ENCODE measurements at places on chromosomes 7 and 10.
A peak's percentile ranks its signal among the peaks of the same experiment; 100 is the strongest.

- no peak for DNase-seq
Observed at GRCh38 chr7:4123823-4124222, 558.3 kb upstream of the FOXK1 start.

DNA sequence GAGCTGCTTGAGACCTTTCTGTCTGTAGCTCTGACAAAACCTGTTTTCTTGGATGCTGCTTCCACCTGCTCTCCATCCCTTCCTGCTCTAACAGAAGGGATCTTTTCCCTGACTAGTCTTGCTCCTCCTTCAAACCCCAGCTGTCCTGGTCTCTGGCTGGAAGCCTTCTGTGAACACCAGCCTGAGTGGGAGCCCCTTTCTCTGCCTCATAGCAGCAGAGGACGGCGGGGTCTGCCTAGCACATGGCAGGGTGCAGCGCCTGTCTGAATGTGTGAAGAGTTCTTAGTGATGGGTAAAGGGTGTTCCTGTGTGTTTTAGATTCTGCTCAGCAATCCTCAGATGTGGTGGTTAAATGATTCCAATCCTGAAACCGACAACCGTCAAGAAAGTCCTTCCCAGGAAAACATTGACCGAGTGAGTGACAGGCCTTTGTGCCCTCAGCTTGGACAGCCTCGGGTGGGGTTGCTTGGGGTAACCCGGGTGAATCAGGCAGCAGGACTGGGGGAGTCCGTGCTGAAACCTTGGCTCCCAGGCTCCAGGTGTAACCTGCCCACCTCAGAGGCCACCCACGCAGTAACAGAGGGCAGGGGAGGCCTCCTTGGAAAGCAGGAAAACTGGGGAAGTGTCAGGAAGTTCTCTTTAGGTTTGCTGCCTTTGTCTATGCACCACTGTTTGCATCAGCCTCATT is 34.1 kb downstream of the NUB1 start:
- DNase-seq = no peak

GRCh38 chr10:33333260-33334101 is 986 bp downstream of the NRP1 start:
- DNase-seq = no peak

GRCh38 chr10:111297351-111297848 is 220.6 kb downstream of the ADRA2A start:
- DNase-seq = no peak

GRCh38 chr10:8404721-8405120 is 350.2 kb downstream of the GATA3 start:
- DNase-seq = no peak

DNA sequence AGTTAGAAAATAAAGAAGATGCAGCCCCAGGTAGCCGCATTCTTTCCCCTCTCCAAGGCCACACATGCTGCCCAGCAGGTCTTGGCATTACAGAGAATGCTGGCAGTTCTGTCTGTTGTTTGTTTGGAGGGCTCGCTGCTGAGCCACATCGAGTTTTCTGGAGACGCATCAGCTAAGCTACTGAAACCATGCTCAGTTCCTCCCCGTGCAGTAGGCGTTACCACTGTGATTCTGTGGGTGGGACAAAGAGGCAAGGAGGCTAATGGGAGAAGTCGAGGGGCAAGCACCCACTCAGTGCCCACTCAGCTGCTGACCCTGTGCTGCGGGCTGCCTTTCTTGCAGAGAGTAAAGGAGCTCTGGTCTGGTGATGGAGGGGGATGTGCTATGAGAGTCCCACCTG is 15.5 kb upstream of the GTPBP4 start:
- no peak for DNase-seq

DNA sequence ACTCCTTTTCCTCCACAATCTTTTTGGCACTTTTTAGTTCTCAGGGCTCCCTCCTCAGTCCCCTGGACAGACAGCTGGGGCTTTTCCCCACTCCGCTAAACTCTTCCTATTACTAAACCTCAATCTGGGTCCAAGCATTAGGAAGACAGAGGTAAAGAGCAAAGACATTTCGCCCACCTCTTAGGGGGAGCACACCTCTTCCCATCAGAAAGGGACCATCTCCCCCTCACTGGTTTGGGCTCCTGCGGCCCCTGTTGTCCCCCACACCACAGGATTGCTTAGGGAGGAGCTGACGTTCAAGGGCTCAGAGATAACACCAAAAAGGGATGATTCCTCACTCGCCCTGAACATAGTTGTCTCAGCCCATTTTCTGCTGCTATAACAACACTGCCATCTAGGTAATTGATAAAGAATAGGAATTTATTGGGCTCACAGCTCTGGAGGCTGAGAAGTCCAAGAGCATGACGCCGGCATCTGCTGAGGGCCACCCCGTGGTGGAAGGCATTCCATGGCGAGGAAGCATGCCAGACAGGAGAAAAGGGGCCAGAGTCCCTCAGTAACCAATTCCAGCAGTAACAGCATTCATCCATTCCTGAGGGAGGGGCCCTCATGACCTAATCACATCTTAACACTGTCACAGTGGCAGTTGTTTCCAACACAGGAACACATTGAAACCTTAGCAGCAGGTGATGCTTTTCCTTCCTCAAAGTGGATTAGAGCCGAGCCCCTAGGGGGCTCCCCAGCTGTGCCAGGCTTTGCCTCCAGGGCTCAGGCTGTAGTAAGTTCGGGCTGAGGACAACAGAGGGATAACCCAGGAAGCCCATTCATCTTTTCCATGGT is 209.6 kb downstream of the EBF3 start:
- no peak for DNase-seq

DNA sequence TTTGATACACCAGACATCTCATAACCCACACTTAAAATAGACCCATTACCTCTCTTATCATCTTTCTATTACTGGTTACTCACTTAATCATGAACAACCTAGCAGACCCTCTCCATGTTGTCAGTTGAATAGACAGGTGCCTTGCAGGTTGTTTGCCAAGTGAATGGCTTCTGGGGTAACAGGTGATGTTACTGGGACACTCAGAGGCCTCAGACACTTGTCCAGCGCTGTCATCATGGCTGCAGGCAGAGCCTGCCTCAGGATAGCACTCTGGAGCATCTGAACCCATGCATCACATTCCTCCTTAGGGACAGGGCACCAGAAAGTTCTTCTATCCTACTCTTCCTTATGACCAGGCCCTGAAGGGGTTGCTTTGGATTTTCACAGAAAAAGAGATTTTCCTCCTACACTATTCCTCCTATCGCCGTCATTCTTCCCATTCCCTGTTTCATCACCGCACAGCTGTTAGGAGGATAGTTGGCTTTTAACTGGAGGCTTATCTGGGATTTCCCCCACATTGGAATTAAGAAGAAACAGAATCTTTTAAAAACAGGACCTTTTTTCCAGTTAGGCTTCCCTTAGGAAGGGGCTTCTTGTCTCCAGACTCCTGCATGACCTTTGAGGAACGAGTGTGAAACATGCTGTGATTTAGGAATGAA is 182.1 kb downstream of the VTI1A start:
- no peak for DNase-seq

- DNase-seq = no peak
Observed at GRCh38 chr7:159317294-159317693, 172.6 kb upstream of the VIPR2 start.

DNA sequence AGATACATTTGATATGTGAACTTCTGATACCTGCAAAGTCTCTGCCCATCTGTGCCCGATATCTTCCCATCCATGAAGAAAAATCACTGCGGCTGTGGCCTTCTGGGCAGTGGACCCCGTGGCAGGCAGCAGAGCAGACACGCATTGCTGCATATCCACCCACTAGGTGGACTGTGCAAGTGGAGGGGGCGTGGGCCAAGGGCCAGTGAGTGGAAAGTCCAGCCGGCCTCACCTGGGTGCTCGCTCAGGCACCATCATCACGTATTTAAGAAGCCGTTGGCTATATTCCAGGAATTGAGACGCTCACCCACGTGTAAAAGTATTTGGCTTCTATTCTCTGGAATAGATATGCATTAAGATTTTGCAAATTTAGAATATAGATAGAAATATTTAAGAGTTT is 30.8 kb upstream of the SLC13A1 start:
- DNase-seq = no peak

DNA sequence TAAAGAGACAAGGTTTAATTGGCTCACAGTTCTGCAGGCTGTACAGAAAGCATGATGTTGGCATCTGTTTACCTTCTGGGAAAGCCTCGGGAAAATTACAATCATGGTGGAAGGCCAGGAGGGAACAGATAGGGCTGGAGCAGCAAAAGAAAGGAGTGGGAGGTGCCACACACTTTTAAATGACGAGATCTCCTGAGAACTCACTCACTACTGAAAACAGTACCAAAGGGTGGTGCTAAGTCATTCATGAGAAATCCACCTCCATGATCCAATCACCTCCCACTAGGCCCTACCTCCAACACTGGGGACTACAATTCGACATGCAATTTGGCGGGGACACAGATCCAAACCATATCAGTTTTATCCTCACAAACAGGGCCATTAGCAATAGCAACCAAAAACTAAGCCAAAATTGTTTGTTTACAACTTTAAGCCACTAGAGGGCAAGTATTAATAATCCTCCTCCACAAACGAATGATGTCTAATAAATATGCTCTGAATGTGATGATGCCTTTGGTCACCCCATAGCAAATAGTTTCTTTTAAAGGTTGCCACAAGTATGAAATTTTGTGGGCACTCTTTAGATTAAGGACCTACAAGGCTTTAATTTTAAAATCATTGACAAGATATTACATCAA is 129.2 kb upstream of the NRBF2 start:
- DNase-seq = no peak

DNA sequence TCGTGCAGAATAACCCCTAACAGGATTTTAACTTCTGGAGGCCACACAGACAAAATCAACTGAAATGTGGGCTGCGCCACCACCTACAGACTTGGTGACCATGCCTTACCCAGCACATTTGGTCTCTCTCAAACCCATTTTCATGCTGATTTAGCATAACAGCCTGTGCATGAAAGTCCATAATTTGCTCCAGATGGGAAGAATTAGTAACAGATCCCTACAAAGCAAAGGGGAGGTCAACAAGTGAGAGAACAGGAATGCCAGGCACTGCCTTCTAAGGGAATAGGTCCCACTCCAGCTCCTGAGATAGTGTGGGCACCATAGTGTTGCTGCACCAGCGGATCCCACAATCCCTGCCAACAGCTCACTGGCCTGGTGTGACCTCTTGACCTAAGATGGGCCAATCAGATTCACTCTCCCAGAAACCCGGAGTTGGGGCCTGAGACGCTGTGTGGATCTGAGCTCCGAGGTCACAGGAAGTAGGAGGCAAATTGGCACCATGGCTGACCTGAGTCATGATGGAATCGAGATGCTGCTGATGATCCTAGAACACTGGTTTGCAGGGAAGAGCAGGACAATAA is 32.4 kb downstream of the SLIT1 start:
- no peak for DNase-seq

DNA sequence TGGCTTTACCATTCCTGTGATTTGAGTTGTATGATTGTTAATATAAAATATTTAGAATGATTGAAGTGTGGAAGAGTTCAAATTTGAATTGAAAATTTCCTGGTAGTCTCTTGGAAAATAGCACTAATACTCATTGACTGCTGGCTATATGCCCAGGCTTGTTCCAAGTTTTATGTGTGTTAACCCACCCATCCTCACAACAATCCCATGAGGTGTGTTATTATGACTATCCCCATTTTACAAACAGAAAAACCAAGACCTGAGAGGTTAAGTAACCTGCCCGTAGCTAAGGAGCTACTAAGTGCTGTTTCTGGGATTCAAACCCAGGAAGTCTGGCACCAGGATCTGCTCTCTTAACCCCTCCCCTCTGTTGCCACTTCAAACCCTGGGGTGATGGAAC is 213.9 kb downstream of the CREB5 start:
- no peak for DNase-seq

DNA sequence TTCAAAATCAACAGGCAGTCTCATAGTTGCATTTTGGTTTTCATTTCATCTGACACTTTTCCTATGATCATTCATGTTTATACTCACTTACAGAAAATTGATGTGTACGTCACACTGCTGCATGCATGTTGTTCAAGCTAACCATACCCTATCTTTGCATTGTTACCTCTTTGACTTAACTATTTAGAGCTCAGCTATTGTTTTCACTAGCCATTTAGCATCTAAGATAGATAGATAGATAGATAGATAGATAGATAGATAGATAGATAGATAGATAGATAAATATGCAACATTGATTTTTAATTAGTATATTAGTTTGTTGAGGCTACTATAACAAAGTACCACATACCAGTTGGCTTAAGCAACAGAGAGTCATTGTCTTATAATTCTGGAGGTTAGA is 649.5 kb upstream of the KCND2 start:
- DNase-seq = no peak

GRCh38 chr7:14195079-14195478 is 205.6 kb upstream of the ETV1 start:
- no peak for DNase-seq

- DNase-seq = no peak
Observed at GRCh38 chr10:68251625-68252495, 19.9 kb upstream of the ATOH7 start.

- no peak for DNase-seq
Observed at GRCh38 chr10:28479425-28479865, 53.5 kb upstream of the WAC start.

- DNase-seq = no peak
Observed at GRCh38 chr7:158943713-158944112, 87.4 kb downstream of the DYNC2I1 start.

GRCh38 chr7:30445770-30446169 is 32.8 kb downstream of the NOD1 start:
- no peak for DNase-seq

GRCh38 chr7:5620459-5620881 is 161.0 kb downstream of the RNF216 start:
- peak; percentile 77 for DNase-seq

GRCh38 chr7:561631-562373 is 42.2 kb upstream of the PDGFA start:
- no peak for DNase-seq

- no peak for DNase-seq
Observed at GRCh38 chr7:101134399-101134980, 7.6 kb downstream of the SERPINE1 start.

- peak; percentile 7 for DNase-seq
Observed at GRCh38 chr10:73785721-73786511, 510 bp downstream of the ZSWIM8 start.

DNA sequence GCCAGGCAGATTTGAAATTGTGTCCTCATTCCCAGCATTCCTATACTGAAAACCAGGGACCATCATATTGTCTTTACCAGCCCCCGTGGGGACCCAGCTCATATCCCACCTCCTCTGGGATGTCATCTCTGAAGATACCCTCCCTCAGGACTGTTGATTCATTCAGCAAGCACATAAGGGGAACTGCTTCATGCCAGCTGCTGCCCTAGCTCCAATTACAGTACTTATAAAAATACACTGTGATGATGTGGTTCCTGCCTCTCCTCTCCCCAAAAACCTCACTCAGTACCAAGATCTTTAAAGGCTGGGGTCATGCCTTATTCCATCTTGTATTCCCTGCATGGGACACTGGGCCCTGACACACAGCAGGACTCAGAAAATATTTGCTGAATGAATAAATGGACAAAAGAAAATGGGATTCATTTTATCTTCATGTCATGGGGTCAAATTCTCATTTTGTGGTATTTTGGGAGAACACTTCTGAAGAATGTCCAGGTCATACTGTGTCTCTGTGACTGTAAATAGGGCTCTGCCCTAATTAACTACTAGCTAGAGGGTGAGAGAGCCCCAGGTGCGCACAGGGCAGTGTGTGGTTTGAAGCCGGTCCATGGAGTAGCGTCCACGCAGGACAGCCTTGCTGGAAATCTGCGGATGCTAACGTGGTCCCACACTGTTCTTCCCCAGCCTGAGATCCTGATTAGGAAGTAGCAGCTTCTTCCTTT is 29.0 kb upstream of the DAGLB start:
- no peak for DNase-seq

Measured in NCI-H2081 (cell line).